ENCODE measurements at places on chromosomes 6 and 20. TPM values are rescaled to one million over a fixed set of nuclear protein-coding genes. Genes with fewer than 3 reads are reported as not detected.

SLC17A2 gene
- total RNA-seq: not detected

COL11A2 gene
- 0.89 TPM for total RNA-seq

EEF1A1 gene
- total RNA-seq: 10,044 TPM

KCNG1 gene
- total RNA-seq: not detected

TMEM30A gene
- 32.5 TPM for total RNA-seq

LTB gene
- total RNA-seq: 493 TPM

TASP1 gene
- total RNA-seq: 19.0 TPM

- DNase-seq: no peak
Observed at GRCh38 chr20:855466-856360, 22.2 kb downstream of the FAM110A start.

DNA sequence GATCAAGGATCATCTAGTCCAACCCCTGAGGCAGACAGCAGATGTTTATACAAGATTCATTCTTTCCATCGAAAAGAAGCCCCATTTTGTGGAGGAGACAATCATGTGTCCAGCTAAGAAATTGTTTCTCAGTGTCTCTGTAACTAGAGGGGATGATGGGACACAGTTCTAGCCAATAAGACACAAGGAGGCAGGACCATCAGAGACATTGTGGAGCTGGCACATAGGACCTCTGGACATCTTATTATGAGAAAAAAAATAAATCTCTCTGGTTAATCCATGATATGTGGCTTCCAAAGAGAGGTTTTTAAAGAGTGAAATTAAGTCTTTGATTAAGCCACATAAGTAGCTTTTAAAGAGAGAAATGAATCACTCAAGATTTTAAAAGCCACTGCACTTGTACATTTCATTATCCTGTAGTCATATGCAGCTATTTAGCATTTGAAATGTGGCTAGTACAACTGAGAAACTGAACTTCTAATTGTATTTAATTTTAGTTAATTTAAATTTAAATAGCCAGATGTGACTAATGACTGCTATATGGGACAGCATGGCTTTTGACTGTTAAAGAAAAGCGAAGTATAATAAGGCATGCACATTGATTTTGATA lies 176.8 kb downstream of the TASP1 start:
- no peak for DNase-seq

DNA sequence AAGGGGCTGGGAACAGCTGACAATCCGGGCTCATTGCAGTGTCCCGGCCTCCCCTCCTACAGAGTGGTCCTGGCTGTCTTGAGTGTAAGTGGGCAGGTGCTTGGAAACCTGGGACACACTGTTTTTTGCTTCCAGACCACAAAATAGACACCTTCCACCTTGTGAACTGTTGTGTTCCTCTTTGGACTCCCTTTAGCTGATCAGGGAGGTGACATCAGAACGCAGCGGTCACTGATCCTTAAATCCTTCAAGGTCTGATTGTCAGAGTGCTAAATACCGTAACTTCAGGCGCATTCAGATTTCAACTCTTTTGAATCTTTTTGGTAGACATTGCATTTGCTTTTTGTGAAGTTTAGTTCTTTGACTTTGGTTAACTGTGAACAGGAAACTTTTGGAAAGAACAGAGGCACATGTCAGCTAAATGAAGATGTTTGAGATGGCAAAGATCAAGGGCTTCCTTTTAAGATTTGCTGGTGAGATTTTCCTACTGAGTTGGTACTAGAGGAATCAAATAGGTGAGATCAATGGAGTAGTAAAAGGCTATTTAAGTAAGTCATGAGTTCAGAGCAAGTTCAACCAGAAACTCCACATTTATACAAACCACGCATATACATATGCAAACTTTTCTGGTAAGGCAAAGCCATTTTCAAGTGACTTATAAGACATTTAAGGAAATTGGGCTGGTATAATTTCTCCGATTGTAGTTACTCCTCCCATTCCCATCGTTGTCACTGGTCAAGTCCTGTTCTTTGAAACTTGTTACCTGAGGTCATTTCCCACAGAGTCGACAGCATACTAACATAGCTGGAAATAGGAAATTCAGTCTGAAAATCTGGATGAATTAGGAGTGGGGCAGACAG lies 6.3 kb downstream of the PPP1R3G start:
- no peak for DNase-seq

GRCh38 chr6:120262354-120262753 lies 912.8 kb upstream of the MAN1A1 start:
- DNase-seq: no peak

DNA sequence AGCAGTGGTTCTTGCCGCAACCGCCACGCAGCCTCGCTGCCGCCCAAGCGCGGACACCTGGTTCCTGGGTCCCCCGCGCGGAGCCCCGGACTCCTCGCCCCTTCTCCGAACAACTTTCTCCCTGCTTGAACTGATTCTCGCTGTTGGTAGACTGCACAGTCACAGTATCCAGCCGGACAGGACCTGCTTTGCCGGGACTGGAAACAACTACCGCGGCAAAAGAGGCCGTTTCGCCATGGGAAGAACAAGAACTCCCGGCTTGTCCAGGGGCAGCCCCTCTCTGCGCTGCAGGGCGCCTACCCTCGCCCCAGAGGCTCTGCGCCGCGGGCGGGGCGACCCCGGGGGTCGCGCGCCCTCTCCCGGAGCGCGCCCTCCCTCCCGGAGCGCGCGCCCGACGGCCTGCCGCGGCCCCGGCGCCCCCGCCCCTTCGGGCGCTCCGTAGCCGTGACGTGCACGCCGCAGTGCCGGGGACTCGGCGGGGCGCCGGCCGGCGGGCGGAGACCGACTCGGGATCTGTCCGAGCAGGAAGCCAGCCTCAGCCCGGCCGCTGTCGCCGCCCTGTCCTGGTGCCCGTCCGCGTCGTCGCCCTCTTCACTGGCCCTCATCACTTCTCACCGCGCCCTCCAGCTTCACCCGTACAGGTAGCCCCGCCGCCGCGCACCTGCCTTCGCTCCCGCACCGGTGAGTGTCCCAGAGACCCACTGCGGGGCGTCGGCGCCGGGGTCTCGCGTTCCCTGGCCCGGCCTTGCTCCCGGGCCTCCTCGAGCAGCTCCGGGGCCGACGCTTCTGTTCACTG lies at the start of gene MYO6:
MYO6 (plus strand) TSS at position 497 of the 796 bp plus-strand sequence. CDS start 68,309 bp downstream, outside the sequence.
- DNase-seq: peak; percentile 3

- DNase-seq: no peak
Observed at GRCh38 chr6:69314531-69314930, 482.3 kb downstream of the LMBRD1 start.

DNA sequence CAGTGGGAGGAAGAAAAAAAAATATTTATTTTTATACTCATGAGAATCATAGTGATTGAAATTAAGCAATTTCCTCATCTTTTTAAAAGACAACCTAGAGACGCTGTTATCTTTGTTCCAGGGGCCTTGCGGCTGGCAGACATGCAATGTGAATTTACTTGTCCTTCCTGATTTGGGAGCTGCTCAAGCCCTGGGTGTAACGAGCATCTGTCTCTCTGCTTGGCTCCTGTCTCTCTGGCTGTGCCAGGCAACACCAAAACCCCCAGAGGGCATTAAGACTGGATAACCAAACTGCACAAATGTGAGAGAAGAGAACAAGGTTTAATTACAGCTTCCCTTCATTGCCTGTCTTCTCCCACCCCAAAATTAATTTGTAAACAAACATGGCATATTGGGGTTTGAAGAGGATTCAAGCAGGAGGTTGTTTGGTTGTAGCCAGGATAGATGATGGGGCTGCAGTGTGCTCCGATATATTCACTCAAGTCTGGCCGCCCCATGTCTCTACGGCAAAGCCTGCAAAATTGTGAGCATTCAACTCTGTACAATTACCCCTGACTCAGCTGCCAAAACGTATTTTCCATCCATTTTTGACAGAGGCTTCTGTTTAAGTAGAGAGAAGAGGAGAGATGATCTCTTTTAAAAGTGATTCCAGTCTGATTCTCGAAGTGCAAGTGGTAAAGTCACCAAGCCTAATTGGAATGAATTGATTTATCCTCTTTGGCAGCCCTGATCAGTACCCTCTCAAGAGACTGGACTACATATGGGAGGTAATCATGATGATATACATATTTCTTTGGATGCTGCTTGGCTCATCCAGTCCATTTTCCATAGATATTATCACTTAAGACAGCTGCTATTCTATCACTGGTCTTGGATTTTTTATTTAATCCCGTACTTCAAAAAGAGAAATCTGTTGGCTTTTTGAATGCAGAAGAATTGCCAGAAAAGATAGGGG lies 170.2 kb downstream of the SLC24A3 start:
- no peak for DNase-seq

GRCh38 chr6:127592964-127593363 lies 16.0 kb downstream of the C6orf58 start:
- DNase-seq: no peak

DNA sequence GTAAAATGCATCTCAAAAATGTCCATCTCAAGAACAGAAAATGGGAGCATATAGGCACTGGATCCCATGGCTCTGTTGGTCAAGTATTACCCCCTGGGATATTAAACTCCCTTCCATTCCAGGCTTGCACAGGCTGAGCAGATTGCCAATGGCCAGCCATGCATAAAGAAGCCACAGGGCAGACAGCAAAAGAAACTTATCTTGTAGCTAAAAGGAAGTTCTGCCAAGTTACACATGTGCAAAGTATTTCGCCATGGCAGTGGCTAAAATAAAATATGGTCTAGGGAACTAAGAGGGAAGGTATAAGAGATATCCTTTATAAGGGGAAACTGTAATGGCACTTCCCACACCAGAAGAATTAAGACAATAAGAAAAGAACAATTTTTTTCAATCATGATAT lies 415.6 kb upstream of the BTBD3 start:
- no peak for DNase-seq

DNA sequence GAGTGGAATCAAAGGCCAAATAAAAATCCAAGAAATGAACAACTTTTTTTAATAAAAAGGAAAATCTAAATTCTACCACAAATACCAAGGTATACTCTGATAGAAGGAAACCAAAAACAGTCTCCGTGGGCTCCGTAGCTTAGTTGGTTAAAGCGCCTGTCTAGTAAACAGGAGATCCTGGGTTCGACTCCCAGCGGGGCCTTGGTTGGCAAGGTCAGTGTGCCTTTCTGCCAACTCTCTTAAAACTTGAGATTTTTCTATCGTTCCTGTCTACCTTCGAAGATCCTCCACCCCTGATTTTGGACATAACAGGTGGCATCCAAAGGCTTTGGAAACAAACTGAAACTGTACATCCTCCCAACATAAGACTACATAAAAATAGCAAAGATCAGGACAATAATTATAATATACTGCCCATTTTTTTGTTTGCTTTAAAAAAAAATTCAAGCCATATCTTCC lies 197.9 kb downstream of the TRIM27 start:
- no peak for DNase-seq

GRCh38 chr6:42264162-42264851 lies 46.6 kb upstream of the MRPS10 start:
- DNase-seq: no peak

- no peak for DNase-seq
Observed at GRCh38 chr20:9520086-9520485, 5.7 kb downstream of the LAMP5 start.

GRCh38 chr6:109033655-109034054 lies 61.0 kb downstream of the SESN1 start:
- no peak for DNase-seq

- DNase-seq: no peak
Observed at GRCh38 chr6:157763904-157764177, 59.2 kb upstream of the SNX9 start.

DNA sequence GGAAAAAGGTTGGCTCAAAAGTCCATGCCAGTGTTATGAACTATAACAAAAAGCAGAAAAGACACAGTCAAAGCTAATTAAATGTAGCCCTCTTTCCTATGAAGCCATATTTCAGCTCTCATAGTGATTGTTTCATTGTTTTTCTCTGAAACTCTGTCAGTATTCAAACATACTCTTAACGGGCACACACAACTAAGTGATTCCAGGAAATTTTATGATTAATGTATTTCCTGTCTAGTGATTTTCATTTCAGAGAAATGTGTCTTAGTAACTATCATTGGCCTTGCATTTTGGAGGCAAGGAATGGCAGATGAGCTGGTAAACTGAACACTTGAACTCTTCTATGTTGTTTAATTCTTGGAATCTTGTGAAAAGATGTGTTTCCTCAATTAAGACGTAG lies 68.0 kb downstream of the CLVS2 start:
- peak; percentile 12 for DNase-seq
